Caudate nucleus (tissue), 63 donors: ENCODE measurements at places on chromosomes 16 and 17.

DNA sequence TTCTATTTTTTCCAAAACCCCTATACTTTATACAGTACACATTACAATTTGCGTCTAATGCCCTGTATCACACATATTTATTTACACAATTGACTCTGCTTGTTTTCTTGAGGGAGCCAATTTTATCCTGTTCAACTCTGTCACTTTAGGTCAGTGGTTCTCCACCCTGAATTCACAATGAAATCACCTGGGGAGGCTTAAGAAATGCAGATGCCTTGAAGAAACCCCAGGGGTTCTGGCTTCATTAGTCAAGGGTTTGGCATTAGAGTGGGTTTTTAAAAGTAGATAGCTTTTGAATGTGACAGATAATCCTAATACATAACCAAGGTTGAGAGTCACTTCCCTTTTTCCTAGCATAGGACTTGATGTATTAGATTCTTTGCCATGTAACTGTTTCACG lies 398.6 kb upstream of the ERCC4 start:
- no peak for DNase-seq

GRCh38 chr17:76469076-76469990 lies 1.9 kb downstream of the AANAT start:
- DNase-seq = no peak

- DNase-seq = no peak
These were observed 61.4 kb downstream of the NFATC3 start for GRCh38 chr16:68146585-68146984.

GRCh38 chr16:47463771-47464624 lies 2.9 kb downstream of the PHKB start:
- no peak for DNase-seq

- DNase-seq = no peak
These were observed 136.1 kb downstream of the CLEC16A start for GRCh38 chr16:11080327-11080967.

DNA sequence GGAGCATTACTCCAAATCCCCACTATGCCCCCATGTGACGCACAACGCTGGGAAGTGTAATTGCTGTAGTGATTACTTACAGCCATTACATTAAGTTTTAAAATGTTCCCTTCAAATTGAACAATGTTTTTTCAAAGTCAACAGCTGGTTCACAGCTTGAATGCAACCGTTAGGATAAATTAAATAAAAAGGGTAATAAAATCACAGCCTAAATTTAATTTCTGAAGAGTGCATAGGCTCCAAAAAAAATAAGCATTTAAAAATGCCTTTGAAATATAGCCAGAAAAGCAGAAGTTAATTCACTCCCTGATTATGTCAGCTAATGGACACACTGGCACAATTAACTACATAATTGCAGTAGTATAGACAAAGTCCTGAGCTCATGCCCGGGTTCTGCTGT lies 50.5 kb upstream of the KDM8 start:
- no peak for DNase-seq
